Activated CD4-positive, alpha-beta T cell treated with anti-CD3 and anti-CD28 coated beads, Interleukin-2, amount 50 U/mL, for 48 hours (primary cell): ENCODE measurements at places on chromosomes 7 and 10.

- peak; percentile 31 for DNase-seq
Observed at GRCh38 chr7:70681469-70682350, 450.2 kb upstream of the GALNT17 start.

DNA sequence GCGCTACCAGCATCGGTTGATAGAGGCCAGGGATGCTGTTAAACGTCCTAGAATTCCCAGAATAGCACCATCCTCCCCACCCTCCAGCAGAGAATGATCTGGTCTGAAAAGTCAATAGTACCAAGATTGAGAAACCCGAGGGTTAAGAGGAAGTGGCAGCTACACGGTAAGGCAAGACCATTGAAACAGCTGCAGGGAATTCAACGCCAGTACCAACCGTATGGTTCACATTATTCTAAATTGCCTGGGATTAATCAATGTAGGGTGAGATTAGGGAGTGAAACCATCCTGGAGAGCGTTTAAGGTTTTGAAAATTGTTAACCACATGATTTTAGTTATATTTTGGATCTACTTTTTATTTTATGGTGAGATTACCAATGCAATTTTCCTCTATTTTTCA is 352.2 kb downstream of the PRPF18 start:
- no peak for DNase-seq

GRCh38 chr10:93701866-93702209 is 554 bp downstream of the FRA10AC1 start:
- DNase-seq, result peak; percentile 31

DNA sequence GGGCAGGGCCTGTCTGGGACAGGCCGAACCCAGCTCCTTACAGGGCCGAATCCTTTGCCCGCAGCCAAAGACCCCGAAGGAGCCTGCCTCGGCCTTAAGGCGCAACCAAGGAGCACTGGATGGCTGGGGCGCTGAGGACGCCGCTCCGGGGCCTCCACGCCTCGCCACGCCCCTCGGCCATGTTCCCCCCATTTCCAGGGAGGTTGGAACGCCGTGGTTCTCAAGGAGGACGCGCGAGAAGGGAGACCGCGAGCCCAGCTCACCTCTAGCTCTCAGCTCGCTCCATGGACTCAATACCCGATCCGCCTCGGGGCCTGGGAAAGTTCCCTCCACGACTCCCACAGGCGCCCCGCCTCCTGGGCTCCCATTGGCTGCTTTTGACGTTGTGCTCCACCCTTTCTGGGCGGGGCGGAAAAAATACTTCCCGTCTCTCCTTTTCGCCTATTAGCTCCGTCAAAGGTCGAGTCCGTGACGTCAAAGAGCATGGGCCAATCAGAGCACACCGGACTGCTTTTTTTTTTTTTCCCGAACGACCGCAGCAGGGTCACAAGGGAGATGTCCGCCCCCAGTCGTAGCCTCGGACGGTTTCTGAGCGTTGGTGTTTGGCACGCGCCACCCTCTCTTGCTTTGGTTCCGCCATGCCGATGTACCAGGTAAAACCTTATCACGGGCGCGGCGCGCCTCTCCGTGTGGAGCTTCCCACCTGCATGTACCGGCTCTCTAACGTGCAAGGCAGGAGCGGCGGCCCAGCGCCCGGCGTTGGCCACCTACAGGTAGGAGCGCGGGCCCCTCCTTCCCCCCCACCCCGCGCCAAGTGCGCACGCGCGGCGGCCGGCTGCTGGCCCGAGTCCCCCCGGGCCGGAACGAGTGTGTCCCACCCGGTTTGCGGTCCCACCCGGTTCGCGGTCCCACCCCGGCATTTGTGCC is 305.7 kb downstream of the TYW1 start:
- DNase-seq, result peak; percentile 99

GRCh38 chr7:47738563-47739166 is 156.8 kb upstream of the TNS3 start:
- no peak for DNase-seq

DNA sequence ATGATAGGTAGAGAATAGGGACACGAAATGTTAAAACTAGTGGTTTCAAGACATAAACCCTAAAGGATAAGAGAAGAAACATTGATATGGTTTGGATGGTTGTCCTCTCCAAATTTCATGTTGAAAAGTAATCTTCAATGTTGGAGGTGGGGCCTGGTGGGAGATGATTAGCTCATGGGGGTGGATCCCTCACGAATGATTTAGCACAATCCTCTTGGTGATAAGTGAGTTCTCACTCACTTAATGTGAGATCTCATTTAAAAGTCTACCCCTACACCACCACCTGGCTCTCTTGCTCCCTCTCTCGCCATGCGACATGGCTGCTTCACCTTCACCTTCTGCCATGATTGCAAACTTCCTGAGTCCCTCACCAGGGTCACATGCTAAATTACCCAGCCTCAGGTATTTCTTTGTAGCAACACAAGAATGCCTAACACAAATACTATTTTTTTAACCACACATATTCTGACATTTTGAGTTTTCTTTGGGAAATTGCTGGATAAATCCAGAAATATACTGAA is 242.4 kb upstream of the PHF14 start:
- no peak for DNase-seq

DNA sequence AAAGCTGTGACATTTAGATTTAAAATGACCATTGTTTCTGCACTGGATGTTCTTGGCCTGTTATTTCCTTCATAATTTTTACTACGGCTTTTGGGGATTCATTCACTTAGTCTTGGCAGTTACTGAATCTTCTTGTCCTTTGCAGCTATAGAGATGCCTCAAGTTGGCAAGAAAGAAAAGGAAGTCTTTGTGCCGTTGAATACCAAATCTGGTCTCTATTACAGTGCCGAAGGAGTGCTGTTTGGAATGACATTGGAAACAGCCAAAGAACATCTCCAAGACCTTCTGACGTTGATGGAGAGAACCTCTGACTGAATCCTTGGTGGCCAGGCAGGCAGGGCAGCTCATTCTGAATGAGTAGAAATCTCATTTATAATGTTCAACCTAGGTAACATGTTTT is 54.3 kb upstream of the NRP1 start:
- no peak for DNase-seq

GRCh38 chr7:44391171-44391570 is 65.8 kb upstream of the CAMK2B start:
- no peak for DNase-seq

DNA sequence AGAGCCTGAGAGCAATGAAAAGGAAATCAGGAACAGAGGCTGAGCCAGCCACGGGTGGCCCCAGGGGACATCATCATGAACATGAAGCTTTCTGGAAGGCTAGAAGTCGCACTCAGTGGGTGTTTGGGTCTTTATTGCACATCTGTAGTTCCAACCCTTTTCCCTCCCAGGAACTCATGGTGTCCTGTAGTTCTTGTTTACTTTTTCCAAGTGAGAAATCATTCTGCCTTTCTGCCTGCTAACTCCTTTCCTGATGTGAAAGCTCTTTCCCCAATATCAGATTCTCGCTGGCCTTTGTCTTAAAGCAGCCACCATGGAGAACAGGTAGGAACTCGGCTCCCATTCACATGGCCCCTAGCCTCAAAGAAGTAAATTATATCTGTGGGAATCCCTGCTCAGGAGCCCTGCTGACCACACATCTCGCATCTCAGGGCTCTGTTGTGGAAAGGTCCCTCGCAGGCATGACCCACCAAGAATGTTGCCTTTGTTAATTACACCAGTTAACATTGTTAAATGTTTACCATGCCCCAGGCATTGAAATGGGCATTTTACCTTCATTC is 542.7 kb downstream of the TNS3 start:
- DNase-seq, result no peak

DNA sequence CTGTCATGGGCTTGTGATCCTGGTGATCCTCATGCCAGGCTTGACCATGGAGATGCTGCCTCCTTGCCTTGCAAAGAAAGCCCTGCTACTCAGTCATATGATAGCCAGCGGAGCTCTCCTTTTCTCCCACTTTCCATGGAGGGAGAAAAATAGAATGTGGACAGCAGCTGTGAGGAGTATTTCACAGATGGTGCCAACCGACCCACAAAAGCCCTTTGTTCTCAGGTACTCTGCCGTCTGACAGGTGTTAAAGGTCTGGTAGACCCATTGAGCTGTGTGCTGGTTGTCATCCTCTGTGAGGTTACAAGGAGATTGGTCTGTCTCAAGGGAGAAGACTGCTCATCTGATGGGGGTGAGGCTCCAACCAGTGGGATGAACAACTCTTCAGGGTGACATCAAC is 29.5 kb upstream of the COBL start:
- DNase-seq, result no peak

- DNase-seq, result no peak
Observed at GRCh38 chr10:19840776-19841175, 24.5 kb downstream of the PLXDC2 start.

DNA sequence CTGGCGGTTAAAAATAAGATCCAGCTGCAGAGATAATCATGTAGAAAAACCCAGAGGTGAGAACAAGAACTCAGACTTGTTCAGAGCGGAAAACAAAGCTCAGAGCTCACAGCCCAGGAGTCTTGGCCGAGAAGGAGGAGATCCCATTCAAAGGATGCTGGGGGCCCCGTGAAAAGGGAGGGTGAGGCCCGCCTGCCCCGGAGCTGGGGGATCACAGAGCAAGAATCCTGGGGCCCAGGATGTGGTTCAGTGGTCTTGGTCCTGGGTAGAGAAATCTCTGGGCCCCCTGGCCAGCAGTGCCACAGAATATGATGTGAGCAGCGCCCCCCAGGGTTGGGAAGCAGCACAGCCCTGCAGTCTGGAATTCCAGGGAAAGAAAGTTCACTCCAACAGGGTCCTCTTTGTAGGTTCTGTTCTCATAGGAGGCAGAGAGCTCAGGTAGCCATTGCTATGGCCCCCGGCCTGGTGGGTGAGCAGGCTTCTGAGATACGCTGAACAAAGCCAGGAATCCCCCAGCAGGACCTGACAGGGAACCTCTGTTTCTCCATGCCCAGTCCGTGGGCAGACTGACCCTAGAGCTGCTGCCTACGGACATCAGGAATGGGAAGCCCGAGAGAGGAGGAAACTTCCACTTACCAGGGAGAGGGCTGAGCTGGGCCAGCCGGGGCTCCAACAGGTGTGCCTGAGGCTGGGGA is 77.7 kb upstream of the GNA12 start:
- DNase-seq, result no peak

GRCh38 chr7:16619979-16620408 is 25.6 kb downstream of the ANKMY2 start:
- DNase-seq, result no peak

DNA sequence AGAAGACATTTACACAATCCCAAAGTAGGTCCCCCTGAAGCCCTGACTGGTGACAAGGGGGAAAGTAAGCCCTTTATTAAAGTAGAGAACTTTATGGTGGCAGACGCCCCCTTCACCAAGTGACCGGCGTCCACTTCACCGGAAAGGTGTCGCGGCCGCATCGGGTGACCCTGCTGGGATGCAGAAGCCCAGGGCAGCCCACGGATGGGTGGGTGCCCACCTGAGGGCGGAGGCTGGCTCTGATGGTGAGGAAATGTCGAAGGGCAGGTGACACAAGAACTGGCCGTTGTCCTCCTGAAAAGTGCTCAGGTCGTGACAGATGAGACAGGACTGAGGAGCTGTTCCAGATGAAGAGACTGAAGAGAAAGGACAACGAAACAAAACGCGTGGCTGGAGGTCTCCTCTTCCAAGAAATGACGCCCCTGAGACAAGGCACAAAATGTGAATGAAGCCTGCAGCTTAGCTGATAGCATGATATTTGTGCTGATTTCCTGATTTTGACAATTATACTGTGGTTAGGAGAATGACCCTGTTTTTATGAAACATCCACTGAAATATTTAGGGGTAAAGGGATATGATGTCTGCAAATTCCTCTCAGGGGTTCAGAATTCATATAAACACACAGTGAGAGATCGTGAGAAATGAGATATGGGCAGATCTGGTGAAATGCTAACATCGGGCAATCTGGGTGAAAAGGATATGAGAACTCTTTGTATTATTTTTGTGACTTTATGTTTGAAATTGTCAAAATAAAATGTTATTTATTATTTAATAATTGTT is 123.9 kb downstream of the PRKAG2 start:
- no peak for DNase-seq

- no peak for DNase-seq
Observed at GRCh38 chr7:151459726-151460473, 20.0 kb upstream of the CRYGN start.

DNA sequence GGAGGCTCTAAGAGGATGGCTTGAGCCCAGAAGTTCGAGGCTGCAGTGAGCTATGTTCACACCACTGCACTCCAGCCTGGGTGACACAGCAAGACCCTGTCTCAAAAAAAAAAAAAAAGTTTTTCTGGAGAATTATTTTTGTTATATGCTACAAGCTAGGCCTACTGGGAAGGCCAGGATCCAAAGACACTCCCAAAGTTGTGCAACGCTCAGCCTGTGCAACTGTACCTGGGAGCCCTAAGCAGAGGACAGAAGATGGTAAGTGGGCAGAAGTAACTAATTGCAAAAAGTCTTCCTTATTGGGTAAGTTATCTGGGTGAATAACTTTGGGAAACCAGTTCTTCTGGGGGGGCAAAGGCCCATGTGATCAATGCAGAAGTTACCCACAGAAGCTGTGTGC is 17.3 kb downstream of the HIP1 start:
- DNase-seq, result no peak

GRCh38 chr10:132591166-132591971 is 53.8 kb downstream of the INPP5A start:
- DNase-seq, result no peak

GRCh38 chr7:27808626-27809025 is 68.7 kb downstream of the TAX1BP1 start:
- DNase-seq, result no peak

DNA sequence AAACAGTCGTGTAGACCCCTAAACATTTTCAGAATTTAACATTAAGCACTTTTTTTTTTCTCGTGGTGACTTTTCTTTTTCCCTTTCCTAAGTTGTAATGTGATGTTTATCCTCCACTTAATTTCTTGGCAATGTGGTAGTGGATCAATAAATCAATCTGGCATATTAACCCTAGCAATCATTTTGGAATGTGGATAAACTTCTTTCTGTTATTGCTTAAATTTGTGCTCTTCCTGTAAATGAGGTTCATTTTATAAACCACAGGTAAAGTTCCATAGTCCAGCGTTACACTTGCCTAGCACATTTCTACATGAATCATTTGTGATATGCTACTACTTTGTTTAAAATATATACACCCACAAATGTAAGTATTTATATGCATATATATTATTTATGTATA is 247.4 kb upstream of the ETV1 start:
- DNase-seq, result no peak

GRCh38 chr10:14004536-14004935 is 326.2 kb downstream of the FRMD4A start:
- no peak for DNase-seq

GRCh38 chr7:55198634-55199392 is 166.3 kb upstream of the LANCL2 start:
- no peak for DNase-seq

DNA sequence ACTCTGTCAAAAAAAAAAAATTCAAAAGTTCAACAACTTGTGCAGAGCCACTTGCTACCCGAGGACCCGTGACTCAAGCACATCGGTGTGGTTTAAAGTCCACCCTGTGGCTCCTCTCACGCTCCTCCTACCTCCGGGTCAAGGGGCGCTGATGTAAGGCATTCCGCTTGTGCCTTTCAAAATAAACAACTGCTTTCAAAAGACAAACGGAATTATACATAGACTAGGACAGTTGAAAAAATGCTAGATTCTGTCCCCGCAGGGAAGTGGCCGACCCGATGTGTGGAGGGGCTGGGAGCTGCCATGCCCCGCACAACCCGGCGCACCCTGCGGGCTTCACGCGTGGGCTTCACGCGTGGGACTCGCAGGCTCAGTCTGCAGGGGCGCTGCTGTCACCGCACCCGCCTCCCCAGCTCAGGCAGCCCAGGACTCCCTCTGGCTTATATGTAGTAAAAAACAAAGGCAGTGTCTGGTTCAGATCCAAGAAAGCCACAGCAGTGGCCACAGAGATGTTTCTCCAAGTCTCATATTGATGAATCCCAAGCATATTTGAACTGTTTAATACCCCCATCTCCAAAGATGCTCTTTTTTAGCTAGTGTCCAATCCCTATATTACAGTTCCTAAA is 239.7 kb upstream of the INHBA start:
- no peak for DNase-seq

GRCh38 chr10:96374004-96374403 is 15.2 kb upstream of the OPALIN start:
- DNase-seq, result no peak
